Uterus (tissue), 4 donors: ENCODE measurements at places on chromosomes 16 and 17. TPM values are rescaled to one million over a fixed set of nuclear protein-coding genes. Genes with fewer than 3 reads are reported as not detected.

The SLC52A1 gene
- total RNA-seq = not detected

GRCh38 chr16:2531696-2532493, 687 bp upstream of the CEMP1 start:
- H3K27ac ChIP-seq = peak overlapping the region; percentile 96
- H3K36me3 ChIP-seq = no peaks in the 10 kb centered on the region
- H3K4me1 ChIP-seq = no peaks in the 10 kb centered on the region
- DNase-seq = peak; percentile 98
- H3K4me3 ChIP-seq = peak overlapping the region; percentile 64

DNA sequence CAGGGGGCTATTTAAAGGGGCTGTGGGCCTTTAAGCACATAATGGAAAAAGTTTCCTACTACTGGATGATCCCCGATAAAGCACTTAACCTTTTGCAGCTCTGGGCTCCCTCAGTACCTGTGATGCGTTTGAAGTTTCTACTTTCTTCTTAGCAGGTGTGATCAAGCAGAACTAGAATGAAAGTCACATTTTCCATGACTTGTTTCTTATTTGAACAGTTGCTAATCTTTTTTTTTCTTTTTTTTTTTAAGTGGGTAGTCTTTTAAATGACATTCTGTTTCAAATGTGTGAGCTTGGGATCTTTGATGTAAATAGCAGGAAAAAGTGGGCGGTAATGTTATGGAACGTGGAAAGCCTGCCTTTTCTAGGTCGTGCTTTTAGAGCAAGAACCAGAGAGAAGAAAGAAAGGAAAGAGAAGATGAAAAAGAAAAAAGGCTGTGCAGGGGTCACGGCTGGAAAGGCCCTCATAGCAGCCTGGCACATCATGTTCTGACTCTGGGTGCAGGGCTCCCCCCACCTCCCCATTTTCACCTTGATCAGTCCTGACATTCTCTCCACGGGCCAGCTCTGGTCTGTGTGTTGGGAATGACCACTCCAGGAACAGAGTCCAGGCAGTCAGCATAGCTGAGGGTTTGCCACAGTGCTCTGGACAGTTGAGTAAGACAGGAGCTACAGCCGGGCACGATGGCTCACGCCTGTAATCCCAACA, 150.6 kb downstream of the CLEC16A start:
- no peak for DNase-seq
- H3K4me1 ChIP-seq = peaks cover 8% of the 10 kb centered on the region
- no peak overlapping the region for H3K4me3 ChIP-seq
- H3K36me3 ChIP-seq = no peaks in the 10 kb centered on the region
- no peaks in the 10 kb centered on the region for H3K27me3 ChIP-seq

DNA sequence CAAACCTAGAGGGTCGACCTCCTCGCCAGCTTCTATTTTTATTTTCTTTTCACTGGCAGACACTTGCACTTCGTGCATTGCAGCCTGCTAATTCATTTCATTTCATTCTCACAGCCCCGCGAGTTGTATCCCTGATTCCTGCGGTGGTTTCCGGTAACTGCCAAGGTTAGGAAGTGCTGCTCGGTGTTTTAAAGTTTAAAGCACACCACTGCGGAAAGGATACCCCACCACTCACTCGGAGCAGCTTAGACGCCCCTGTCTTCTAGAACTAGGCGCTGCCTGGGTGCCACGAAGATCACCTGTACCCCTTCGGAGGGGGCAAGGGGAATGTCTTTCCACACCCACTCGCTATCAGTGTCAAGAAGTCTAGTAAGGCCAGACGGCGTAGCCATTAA, 509 bp downstream of the CNEP1R1 start:
- DNase-seq = no peak
- H3K27me3 ChIP-seq = no peaks in the 10 kb centered on the region
- H3K4me3 ChIP-seq = peak overlapping the region; percentile 100
- H3K4me1 ChIP-seq = no peaks in the 10 kb centered on the region
- no peaks in the 10 kb centered on the region for H3K36me3 ChIP-seq
- peak overlapping the region; percentile 89 for H3K27ac ChIP-seq

The C17orf78 gene
- total RNA-seq = not detected

- no peaks in the 10 kb centered on the region for H3K4me1 ChIP-seq
- no peaks in the 10 kb centered on the region for H3K36me3 ChIP-seq
- H3K27ac ChIP-seq = no peak overlapping the region
- no peaks in the 10 kb centered on the region for H3K27me3 ChIP-seq
- no peak for DNase-seq
Observed at GRCh38 chr16:57991551-57992059, 8.9 kb downstream of the ZNF319 start.

- no peaks in the 10 kb centered on the region for H3K4me1 ChIP-seq
- no peak for DNase-seq
- H3K27ac ChIP-seq = no peak overlapping the region
- no peak overlapping the region for H3K4me3 ChIP-seq
- H3K27me3 ChIP-seq = no peaks in the 10 kb centered on the region
Observed at GRCh38 chr16:61277849-61278248, 758.4 kb downstream of the CDH8 start.

GRCh38 chr16:85171759-85172454, 59.6 kb upstream of the CIBAR2 start:
- H3K27me3 ChIP-seq = no peaks in the 10 kb centered on the region
- H3K4me3 ChIP-seq = no peak overlapping the region
- H3K4me1 ChIP-seq = peaks cover 6% of the 10 kb centered on the region
- no peak for DNase-seq

- no peak overlapping the region for H3K27ac ChIP-seq
- DNase-seq = no peak
- H3K4me1 ChIP-seq = no peaks in the 10 kb centered on the region
Observed at GRCh38 chr16:54588026-54588425, 301.4 kb upstream of the IRX3 start.

DNA sequence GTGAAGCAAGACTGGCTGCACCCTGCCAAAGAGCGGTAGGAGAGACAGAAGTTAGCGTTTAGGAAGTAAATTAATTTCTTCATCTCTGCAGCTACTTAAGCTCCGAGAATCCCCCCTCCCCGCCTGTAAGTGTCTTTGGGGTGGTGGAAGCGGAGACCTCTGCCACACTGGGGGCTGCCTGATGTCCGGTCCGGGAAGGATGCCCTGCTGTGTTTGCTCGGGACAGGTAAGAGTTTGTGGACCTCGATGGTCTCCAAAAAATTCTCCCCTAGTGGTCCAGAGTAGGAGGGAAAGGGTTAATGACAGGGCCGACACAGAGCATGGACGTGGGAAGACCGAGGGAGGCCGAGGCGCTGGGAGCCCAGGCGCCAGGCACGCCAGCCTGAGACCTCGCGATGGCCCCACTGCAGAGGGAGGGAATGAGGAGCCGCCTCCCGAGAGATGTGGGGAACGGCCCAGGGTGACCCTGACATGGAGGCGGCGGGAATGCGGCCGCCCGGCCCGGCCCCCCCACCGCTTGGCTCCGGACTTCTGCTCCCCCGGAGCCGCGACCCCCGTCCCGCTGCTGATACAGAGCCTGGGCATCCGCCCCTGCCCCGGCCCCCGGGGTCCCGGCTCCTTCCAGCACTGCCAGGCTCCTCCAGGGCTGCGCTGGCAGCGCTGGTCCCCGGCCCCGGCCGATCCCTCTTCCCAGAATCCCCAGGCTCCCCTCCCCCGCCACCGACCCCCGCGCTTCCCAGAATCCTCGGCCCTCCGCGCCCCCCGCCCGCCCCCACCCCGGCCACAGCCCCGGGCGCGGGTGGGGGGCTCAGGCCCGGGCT, 680 bp downstream of the ZNF629 start:
- H3K27me3 ChIP-seq = no peaks in the 10 kb centered on the region
- peaks cover 8% of the 10 kb centered on the region for H3K4me1 ChIP-seq

DNA sequence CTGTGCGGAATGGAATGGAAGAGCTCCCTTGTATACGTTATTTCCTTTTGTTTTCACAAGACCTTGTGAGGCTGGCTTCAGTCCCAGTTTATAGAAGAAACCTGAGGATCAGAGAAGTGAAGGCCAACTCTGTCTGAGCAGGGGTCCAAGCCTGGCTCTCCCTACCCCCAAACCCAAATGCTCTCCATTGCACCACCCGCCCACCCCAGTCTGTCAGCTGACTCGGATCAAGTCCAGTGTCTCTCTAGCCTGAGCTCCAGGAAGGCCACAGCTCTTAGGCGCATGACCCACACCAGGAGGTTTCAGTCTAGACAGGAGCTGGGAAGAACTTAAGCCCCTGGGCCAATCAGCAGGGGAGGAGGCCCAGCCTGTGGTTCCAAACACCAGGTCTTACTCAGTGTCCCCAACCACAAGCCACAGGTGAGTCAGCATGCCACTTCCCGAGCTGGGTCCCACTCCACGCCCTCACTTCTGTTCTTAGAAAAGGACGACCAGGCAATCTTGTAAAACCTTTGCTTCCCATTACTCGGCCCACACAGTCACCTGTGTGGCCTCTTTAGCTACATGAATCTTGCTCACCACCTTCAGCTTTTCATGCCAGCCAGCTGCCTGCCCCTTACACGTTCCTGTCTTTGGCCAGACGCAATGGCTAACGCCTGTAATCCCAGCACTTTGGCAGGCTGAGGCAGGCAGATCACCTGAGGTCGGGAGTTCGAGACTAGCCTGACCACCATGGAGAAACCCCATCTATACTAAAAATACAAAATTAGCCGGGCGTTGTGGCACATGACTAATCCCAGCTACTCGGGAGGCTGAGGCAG, 27.8 kb downstream of the TK2 start:
- peaks cover 7% of the 10 kb centered on the region for H3K4me1 ChIP-seq
- no peaks in the 10 kb centered on the region for H3K36me3 ChIP-seq
- no peak overlapping the region for H3K27ac ChIP-seq
- no peaks in the 10 kb centered on the region for H3K27me3 ChIP-seq
- no peak for DNase-seq

GRCh38 chr17:19672009-19672750, 23.6 kb downstream of the ALDH3A2 start:
- no peaks in the 10 kb centered on the region for H3K27me3 ChIP-seq
- H3K27ac ChIP-seq = no peak overlapping the region
- DNase-seq = no peak
- H3K4me1 ChIP-seq = no peaks in the 10 kb centered on the region

The SLC5A10 gene
- not detected for total RNA-seq

DNA sequence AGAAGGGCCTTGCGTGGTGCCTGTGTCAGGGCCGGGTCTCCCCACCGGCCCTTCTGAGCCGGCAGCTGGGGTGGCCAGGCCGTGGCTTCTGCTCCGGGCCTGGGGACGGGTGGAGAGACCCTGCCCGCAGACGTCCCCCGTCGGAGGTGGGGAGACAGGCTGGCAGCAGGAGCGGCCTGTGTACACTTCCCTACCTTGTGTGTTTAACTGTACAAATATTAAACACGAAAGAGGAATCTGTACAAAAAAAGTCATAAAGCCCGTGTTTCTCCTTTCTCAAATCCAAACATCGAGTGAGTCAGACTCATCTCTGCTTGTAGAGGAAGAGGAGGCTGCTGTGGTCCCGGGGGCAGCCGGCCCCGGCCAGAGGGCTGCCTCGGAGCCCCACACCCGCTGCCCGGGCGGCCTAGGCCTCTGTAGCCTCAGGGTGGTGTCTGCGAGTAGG, 2.0 kb downstream of the CACNA1H start:
- H3K27ac ChIP-seq = peak overlapping the region; percentile 81
- peak overlapping the region; percentile 28 for H3K4me3 ChIP-seq
- H3K27me3 ChIP-seq = no peaks in the 10 kb centered on the region
- no peaks in the 10 kb centered on the region for H3K36me3 ChIP-seq

DNA sequence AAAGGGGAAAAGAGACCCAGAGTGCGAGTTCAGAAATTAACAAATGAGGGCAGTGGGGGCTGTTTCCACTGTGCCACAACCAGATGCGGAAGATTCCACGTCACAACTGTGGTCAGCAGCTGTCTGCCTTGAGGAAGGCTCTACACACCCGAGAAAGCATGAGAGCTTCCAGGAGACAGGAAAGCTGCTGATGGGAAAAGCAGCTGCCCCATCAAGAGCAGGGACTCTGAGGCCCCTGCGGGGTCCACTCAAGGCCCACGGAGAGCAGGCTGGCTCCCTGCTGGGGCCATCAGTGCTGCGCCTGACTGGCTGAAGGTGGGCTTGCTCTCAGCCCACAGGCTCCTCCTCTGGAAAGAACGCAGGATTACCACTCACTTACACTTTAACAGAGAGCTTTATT, 14.8 kb upstream of the TRAP1 start:
- H3K36me3 ChIP-seq = no peaks in the 10 kb centered on the region
- H3K27me3 ChIP-seq = no peaks in the 10 kb centered on the region
- H3K27ac ChIP-seq = no peak overlapping the region
- no peak overlapping the region for H3K4me3 ChIP-seq
- H3K4me1 ChIP-seq = no peaks in the 10 kb centered on the region

The CCDC92B gene
- total RNA-seq = not detected

The KCTD11 gene
- 2.6 TPM for total RNA-seq

DNA sequence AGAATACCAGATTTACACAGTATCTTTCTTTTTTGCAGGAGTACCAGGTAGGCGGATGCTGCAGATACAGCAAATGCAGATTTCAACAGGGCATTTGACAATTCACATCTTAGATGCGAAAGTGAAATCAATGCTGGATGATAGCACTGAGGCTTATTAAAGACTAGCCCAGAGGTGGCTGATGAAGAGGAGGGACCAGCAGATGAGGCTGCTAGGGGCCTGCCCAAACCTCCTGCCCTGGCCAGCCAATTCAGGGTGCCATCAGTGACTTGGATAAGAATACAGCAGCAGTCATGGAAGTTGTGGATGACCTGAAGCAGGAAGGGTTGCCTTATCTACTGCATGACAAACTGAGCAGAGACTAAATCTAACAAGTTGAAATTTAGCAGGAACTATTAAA, 1.5 kb upstream of the DYNC1LI2 start:
- peaks cover 15% of the 10 kb centered on the region for H3K4me1 ChIP-seq
- H3K27me3 ChIP-seq = no peaks in the 10 kb centered on the region
- no peaks in the 10 kb centered on the region for H3K36me3 ChIP-seq
- H3K27ac ChIP-seq = no peak overlapping the region
- no peak for DNase-seq

The CPHXL gene
- total RNA-seq = not detected

GRCh38 chr17:77786740-77787505, 171.6 kb upstream of the TNRC6C start:
- no peaks in the 10 kb centered on the region for H3K4me1 ChIP-seq
- H3K27ac ChIP-seq = no peak overlapping the region
- no peak overlapping the region for H3K4me3 ChIP-seq
- no peak for DNase-seq
- H3K36me3 ChIP-seq = no peaks in the 10 kb centered on the region

DNA sequence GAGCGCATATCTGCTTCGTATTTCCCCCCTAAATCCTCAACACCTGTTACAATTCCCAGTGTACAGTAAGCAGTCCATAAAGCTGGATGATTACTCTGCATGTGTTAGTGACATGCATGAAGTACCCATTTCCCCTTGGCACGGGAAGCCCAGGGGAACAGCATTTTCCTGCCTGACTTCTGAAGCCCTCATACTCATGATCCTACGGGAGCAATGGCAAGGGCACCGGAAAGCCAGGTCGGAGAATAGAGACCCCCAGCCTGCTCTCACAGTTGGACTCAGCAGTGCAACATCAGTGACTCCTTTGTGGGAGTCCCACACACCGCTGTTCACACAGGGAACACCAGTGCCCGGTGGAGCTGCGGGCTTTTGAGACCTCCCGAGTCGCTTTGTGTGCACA, 336.9 kb downstream of the CDH13 start:
- no peaks in the 10 kb centered on the region for H3K36me3 ChIP-seq
- no peaks in the 10 kb centered on the region for H3K27me3 ChIP-seq

- no peaks in the 10 kb centered on the region for H3K36me3 ChIP-seq
- H3K27me3 ChIP-seq = no peaks in the 10 kb centered on the region
- no peak overlapping the region for H3K4me3 ChIP-seq
- no peak overlapping the region for H3K27ac ChIP-seq
Observed at GRCh38 chr16:78455861-78456260, 356.4 kb downstream of the WWOX start.

GRCh38 chr17:10702574-10702973, 5.2 kb downstream of the ADPRM start:
- no peak overlapping the region for H3K4me3 ChIP-seq
- no peaks in the 10 kb centered on the region for H3K4me1 ChIP-seq
- H3K27me3 ChIP-seq = no peaks in the 10 kb centered on the region
- no peak for DNase-seq

The MFAP4 gene
- total RNA-seq = 81.2 TPM
